ENCODE measurements at places on chromosomes 4 and X.

- no peak for DNase-seq
Observed at GRCh38 chr4:176805155-176805554, 12.4 kb upstream of the VEGFC start.

DNA sequence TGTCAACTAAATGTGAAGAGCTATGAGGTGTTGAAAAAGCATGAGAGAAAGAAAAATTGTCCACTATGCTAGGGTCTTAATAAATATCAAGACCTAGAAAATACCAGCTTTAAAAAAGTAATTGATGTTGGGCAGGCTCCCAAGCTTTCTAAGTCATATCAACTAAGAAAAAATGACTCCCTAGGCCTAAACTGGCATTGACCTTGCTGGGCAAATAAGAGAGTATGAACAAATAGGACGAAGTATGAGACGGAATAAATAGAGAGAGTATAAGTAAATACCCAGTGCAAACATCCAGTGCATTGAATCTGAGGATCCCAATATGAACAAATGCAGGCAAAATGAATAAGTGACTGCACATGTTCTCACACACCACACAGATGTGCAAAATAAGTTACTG is 3.2 kb downstream of the KDR start:
- no peak for DNase-seq

GRCh38 chrX:17802756-17803155 is 58.3 kb downstream of the RAI2 start:
- no peak for DNase-seq

DNA sequence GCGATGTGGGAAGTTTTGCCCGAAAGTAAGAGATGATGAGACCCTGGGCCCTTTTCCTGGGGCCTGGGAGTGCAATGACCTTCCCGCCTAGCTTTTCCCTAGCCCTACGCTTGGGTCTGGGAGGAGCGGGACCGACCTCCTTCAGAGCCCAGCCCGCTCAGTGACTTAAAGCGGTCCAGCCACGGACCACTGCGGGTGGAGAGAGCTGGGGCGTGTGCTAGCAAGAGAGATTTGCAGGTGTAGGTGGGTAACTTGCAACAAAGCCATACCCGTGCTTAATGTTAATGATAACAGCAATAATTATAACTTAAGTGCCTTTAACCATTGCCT is 503 bp upstream of the PDE5A start:
- DNase-seq = no peak

DNA sequence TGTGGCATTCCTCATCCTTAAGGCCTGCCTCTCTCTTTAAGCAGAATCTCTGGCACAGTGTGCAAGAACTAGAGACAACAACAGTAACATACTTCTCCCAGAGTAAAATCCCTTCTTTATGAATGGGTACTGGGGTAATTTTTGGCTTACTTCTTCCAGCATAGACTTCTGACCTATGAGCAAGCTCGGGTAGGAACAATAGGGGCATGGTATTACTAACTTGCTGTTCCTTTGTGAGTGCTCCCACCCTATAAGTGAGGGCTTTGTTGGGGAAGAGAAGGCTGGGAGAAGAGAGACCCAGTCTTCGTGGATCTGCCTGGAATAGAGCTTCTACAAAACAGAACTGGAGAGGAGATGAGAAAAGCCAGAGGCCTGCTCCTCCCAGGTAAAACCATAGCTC is 30.2 kb downstream of the CLDN2 start:
- no peak for DNase-seq

- DNase-seq = no peak
Observed at GRCh38 chr4:147843162-147843561, 111.3 kb downstream of the ARHGAP10 start.

- no peak for DNase-seq
Observed at GRCh38 chrX:72031634-72032033, 100.1 kb downstream of the RTL5 start.

DNA sequence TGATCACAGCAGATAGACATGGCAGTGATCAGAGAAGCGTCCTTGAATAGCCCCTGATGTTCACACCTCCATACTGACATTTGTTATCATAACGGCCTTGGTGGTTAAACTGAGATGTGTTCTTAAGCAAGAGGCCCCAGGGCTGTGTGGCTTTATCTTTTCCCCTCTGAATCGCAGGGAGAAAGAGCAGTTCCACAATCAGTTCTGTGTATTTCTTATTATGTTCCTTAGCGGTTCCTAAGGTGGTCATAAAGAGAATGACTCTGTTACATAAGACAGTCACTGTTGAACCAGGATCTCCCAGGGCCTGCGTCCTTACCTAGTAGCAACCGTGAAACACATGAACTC is 52.8 kb upstream of the CBR4 start:
- DNase-seq = no peak

- no peak for DNase-seq
Observed at GRCh38 chr4:37872310-37872988, 18.4 kb upstream of the TBC1D1 start.

DNA sequence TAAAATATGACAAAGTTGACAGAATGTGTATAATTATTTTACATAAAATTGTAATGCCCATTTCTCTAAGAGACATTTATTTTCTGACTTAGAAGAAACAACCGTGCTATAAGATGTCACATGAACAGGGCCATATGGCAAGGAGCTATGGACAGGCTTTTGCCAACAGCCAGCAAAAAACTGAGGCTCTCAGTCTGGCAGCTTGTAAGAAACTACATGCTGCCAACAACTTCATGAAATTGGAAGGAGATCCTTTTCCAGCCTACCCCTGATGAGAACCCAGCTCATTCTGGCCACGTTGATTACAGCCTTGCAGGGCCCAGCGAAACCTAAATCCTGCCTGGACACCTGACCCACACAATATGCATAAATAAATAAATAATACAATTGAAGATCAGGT is 250.3 kb upstream of the ARSJ start:
- no peak for DNase-seq

DNA sequence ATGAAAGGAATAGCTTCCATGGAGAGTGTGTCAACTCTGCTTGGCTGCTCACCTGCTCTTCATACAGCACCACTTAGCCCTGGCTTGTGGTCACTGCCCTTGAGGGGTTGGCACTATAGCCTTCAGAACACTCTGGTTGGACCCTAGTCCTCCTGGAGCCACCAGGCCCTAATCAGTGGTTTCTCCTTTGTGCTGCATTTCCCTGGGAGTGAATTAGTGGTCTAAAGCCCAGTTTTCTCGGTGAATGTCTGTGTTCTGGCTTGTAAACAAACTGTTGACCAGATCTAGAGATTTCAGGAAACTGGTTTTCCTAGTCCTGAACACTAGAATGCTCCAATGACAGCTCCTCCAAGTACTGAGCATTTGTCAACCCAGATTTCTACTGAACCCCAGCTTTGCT is 28.6 kb upstream of the TMEM154 start:
- DNase-seq = no peak

- DNase-seq = no peak
Observed at GRCh38 chr4:1045595-1046201, 34.3 kb downstream of the FGFRL1 start.

GRCh38 chr4:107856901-107857300 is 32.2 kb downstream of the SGMS2 start:
- DNase-seq = no peak

GRCh38 chrX:70226687-70227086 is 7.8 kb upstream of the AWAT1 start:
- DNase-seq = no peak

- no peak for DNase-seq
Observed at GRCh38 chr4:83240379-83240875, 44.2 kb downstream of the COQ2 start.

GRCh38 chrX:93874554-93874953 is 200.5 kb downstream of the FAM133A start:
- DNase-seq = no peak

GRCh38 chr4:95984081-95984480 is 144.2 kb downstream of the PDHA2 start:
- no peak for DNase-seq

DNA sequence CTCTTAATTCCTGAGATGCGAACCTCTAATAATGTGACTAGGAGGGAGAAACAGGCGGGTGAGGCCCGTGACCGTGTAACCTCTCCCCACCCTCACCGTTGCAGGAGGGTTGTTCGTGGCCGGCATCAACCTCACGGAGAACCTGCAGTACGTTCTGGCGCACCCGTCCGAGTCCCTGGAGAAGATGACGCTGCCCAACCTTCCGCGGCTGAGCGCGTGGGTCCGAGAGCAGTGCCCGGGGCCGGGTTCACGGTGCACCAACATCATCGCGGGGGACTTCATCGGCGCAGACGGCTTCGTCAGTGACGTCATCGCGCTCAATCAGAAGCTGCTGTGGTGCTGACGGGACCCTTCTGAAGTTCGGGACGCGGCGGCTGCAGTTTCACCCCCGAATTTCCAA is 17.8 kb downstream of the PLCXD1 start:
- no peak for DNase-seq

DNA sequence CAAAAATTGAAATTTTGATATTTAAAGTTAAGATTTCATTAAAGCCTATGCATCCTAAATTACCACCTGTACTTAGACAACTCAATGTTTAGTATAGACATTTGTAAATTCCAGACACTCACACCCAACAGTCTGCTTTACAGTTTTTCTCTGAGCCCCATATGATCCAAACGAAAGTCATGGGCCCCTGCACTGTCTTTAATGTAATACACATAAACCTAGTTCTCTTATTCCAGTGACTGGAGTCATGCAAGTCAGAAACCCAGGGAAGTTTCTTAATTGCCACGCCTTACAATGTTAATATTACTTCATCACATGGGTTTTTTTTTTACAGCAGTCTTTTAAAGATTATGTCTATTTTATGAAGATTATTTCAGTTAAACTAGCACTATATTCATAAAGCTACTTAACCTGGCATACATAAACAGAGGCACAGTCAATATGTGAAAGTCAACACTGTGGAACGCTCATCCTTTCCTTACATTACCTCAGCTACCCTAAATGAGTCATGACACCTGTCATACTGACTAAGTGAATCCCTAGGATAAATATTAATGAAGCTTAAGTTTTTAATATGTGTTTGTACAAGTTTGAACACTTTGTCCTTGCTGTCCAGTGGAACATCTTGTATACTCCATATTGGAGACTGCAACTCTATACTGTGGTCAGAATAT is 67.7 kb upstream of the H2AZ1 start:
- DNase-seq = no peak

- no peak for DNase-seq
Observed at GRCh38 chrX:106932492-106932923, 12.3 kb downstream of the CLDN2 start.

DNA sequence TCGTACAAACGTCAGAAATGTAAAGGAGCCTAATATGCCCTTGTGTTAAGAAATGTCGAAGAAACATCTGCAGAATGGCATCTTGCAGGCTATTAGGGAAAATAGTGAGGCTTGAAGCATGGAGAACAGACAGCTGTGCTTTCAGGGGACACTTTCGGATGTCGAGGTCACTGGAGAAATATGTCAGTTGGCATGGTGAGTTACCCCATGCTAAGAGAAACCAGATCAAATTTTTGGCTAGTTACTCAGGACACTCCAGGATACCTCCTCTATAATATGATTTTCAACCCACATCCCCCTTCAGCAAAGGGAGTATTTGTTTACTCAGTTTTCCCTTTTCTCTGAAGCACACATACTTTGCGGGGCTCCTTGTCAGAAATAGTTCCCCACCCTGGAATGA is 171.4 kb downstream of the GPC3 start:
- no peak for DNase-seq

DNA sequence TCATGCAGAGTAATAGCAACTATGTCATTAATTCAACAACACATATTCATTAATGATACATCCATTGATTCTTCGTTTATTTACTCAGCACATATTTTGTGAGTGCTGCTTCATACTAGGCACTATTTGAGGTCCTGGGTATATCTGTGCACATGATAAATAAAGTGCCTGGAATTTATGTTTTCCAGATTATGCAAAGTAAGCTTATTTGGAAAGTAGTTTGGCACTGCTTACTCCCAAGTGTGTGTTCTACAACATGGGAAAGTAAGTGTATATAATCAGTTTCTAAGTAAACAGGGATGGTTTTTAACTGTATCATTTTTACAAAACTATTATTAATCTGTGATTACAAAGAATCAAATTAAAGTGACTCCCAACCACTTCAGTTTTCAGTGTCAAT is 16.8 kb upstream of the EPGN start:
- no peak for DNase-seq

DNA sequence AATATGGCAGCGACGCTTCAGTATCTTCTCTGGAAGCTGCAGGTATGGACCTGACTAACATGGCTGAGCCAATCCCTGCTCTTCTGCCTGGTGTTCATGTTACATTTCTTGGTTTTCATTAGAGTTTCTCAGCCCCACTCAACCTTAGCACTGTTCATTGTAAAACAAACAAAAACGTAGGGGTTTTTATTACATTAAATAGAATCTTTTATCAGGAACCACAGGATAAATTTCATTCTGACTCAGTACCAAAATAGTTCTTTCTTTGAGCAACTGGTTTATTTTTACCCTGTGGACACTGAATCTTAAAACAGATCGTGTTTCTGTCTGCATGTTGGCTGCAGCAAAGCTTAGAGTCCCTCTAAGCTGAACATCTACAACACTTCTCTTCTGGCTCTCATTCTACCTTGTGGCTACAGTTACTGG is 27.1 kb downstream of the FHIP1A start:
- no peak for DNase-seq

GRCh38 chr4:6884341-6884870 is 25.2 kb upstream of the TBC1D14 start:
- no peak for DNase-seq

GRCh38 chr4:186554914-186555827 is at the start of gene MTNR1A:
MTNR1A (minus strand) TSS chr4:186555567; CDS start chr4:186555365, 202 bp downstream.
- no peak for DNase-seq

GRCh38 chr4:141331534-141332358 is 111.1 kb downstream of the ZNF330 start:
- DNase-seq = no peak

DNA sequence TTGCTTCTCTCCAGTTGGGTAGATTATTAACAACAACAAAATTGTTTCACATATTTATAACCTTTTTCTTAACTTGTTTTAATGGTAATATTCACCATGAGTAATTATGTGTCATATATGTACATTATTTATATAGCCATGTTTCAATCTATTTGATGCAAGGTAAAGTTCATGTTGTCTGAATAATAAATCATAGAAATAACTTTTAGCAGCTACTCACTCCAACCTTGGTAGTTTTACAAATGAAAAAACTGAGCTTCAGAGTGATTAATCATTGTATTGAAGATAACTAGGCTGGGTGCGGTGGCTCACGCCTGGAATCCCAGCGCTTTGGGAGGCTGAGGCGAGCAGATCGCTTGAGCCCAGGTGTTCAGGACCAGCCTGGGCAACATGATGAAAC is 46.0 kb downstream of the TMA16 start:
- DNase-seq = no peak

DNA sequence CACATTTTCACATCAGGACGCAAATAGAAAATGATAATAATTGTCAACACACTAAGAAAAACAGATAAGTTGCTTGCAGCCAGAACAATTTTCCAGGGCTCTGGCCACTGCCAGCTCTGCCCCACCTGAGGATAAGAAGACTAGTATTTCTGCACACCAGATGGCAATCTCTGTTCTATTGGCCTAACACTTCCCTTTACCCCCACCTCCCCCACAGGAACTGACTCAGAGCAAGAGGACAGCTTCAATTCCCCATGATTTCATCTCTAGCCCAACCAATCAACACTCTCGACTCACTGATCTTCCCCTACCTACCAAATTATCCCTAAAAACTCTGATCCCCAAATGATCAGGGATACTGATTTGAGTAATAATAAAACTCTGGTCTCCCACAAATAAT is 164.0 kb downstream of the SMARCA1 start:
- no peak for DNase-seq

- DNase-seq = no peak
Observed at GRCh38 chr4:106852426-106852825, 183.7 kb downstream of the DKK2 start.

GRCh38 chr4:80852061-80852460 is 178.4 kb upstream of the BMP3 start:
- DNase-seq = no peak
